ENCODE measurements at places on chromosomes 1 and 21.

DNA sequence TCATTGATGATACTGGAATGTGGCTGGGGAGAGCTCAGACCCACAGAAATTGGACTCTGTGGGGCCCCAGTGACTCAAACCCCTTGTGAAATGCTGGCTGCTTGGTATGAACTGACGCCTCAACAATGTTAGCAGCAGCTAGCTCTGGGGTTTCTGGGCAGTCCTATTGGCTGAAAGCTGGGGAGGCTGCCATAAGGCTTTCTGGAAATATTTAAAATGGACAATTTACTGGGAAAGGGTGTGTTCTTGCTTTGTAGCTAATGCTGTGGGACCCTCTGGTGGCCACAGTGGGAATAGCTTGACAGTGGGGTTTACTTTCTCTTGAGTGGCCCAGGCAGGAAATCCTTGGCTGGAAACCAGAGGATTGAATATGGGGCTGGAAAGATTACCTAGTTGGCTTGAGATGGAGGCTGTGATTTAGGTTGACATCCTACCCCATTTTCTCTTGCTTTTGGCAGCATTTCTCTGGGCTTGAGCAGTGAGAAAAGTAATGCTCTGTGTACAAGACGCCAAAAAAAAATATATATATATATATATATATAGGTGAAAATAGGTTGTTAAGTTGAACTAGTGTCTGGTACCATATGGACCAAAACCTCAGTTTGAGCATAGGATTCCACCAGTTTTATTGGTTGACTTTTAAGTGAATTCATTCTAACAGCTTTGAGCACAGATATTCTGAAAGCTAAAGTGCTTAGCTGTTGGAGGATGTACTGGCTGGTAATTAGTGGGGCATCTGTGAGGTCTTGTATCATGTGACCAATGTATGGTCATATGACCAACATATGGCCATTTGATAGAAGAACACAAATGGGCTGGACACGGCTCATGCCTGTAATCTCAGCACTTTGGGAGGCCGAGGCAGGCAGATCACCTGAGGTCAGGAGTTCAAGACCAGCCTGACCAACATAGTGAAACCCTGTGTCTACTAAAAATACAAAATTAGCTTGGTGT is 8.2 kb upstream of the S100A10 start:
- peak; percentile 80 for DNase-seq

- peak; percentile 44 for DNase-seq
Observed at GRCh38 chr1:22710701-22711049, at the start of gene EPHB2. EPHB2 (plus strand) TSS chr1:22710839; CDS start chr1:22710983, 144 bp downstream.

DNA sequence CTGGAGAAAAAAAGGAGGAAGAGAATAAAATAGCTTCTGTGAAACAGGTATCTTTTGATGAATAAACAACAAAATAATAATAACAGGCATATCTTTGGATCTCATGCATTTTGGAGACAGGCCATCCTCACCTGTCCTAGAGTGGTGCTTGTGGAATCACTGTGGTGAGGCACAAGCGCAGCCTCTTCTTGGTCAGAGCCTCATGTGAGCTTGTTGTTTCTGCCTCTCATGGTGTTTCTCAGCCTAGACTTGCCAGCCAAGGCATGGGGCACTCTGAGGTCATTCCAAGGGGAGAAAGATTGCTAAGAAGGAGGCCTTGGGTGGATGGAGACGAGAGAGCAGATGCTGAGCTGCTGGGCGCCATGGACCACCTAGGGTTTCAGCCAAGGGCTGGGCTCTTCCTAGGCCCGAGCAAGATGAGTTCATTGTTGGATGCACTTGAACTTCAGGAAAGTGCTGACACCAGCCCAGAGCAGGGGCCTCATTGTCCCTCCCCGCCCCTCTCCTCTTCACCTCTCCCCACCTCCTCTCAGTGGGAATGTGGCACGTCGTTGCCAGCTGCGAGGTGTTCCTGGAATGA is 49.5 kb downstream of the ATP5PO start:
- DNase-seq = no peak

GRCh38 chr1:35947547-35947946 is 16.6 kb downstream of the AGO3 start:
- DNase-seq = no peak

DNA sequence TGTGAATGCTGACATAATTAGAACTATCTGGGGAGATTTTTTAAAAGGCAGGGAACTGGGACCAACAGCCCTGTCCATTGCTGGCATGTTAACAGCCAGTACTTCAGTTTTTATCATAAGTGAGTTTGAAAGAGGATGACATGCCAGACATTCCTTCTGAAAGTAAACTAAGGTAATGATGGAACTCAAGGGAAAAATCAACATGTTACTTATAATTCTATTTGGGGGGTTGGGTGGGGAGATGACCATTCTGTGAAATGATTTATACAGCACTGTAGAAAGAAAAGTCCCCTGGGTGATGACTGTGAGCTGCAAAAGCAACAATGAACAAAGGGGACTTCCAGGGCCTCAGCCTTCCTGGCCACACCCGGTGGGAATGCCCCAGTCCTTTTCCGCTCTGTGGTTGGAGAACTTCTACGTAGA is 5.4 kb upstream of the LAMC2 start:
- DNase-seq = peak; percentile 15

GRCh38 chr1:119646521-119647227 is 1.4 kb downstream of the ZNF697 start:
- DNase-seq = no peak

DNA sequence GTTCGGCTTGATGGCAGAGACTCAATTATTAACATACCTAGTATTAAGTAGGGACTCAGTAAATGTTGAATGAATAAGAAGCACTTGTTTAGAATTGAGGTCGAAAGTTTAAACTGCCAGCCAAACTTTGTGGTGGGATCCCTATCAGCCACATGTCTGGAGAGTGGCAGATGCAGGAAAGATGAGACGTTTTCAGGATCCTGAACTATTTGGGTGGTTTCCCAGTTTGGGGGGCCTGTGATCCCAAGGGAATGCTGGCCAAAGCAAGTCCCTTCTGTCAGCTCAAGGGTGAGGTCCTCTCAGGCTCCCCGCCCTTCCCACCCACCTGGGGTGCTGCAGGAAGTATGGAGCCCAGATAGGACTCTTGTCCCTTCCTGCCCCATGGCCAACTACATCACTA is 38.6 kb downstream of the KCNC4 start:
- no peak for DNase-seq

- no peak for DNase-seq
Observed at GRCh38 chr1:212487774-212488435, 55.2 kb downstream of the NENF start.

GRCh38 chr1:225612287-225612686 is 40.6 kb downstream of the ENAH start:
- DNase-seq = no peak

- DNase-seq = no peak
Observed at GRCh38 chr1:44284184-44284583, 70.9 kb downstream of the ERI3 start.

GRCh38 chr21:42923553-42924432 is 1.6 kb downstream of the ERVH48-1 start:
- peak; percentile 79 for DNase-seq

GRCh38 chr1:195430826-195431225 is 1177.4 kb downstream of the KCNT2 start:
- DNase-seq = no peak

- no peak for DNase-seq
Observed at GRCh38 chr1:111198836-111199235, 1.6 kb downstream of the DENND2D start.

- DNase-seq = no peak
Observed at GRCh38 chr21:31902438-31902837, 29.6 kb downstream of the HUNK start.

- DNase-seq = no peak
Observed at GRCh38 chr1:22229379-22229778, 86.5 kb upstream of the WNT4 start.

DNA sequence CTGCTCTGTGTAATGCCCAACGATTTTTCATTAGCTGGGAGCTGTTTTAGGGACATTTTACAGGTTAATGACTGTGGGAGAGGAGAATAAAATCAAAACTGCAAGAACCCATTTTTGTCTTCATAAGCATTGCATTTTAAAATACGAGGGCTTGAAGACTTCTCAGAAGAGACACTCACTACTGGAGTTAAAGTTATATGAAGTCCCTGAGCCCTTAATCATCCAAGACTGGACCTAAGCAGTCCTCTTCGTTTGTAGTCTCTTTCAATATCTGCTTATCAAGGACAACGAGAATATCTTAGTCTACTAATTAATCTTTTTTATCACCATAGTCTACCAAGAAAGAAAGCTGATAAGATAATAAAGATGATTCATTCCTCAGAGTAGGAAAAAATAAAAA is 176.9 kb upstream of the SGIP1 start:
- DNase-seq = no peak

DNA sequence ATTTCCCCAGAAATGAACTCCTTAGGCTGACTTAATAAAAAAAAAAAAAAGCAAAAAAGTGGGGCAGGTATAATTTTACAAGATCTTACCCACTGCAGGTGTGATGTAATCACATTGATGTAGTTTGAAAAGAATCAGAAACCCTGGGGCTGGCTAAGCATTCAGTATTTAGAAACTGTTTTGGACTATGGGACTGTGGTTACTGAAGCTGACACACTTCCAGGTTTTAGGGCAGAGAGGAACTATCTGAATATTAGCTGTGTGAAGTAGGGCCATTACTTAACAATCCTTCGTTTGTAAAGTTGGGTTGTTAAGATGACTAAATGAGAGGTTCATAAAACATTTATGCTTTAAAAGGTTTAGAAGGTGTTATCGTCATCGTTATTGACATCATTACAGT is 165.3 kb downstream of the FASLG start:
- DNase-seq = no peak

DNA sequence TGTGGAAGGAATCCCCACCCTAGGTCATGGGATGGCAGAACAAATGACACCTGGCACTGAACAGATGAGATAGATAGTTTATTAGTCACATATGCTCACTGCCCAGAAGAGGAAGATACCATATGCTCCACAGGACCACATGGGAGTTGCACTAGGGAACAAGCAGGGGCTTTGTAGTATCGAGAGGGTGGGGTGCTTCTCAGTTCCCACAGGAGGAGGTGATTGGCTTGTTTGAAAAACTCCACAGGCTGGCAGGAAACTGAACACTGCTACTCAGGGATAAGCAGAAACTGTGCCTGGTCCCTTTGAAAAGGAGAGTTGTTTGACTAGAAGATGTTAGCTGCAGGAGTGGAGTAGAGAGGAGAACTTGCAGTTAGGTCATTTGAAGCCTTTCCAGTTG is 31.9 kb upstream of the RXRG start:
- no peak for DNase-seq

GRCh38 chr1:99623554-99623953 is 22.4 kb upstream of the PALMD start:
- DNase-seq = no peak

DNA sequence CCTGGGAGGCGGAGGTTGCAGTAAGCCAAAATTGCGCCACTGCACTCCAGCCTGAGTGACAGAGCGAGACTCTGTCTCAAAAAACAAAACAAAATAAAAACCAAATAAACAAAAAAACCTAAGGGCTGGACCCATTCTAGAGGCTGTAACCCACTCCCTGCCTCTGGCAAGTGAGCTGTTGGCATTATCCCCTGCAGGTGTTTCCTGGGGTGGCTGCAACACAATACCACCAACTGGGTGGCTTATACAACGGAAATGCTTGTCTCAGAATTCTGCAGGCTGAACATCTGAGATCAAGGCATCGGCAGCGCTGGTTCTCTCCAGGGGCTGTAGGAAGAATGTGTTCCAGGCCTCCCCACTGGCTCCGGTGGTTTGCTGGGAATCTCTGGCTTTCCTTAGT is 15.2 kb downstream of the LRRC38 start:
- no peak for DNase-seq

DNA sequence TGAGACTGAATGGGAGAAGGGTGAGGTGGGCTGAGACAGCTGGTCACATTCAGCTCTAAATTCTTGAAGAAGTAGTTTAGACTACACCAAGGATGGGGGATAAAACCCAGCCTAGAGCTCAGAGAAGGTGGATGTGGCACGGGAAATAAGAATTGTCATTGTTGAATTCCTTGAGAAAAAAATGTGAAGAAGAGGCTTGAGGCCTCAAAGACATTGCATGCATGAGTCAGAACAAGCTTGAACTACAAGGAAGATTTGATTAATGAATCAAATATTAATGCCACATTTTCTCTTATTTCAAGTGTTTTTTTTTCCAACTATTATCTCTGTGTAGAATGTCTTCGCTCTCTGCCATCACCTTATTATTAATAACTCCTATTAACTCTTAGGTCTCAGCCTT is 58.9 kb downstream of the MAP3K7CL start:
- no peak for DNase-seq

- no peak for DNase-seq
Observed at GRCh38 chr1:119367432-119368124, 1.0 kb upstream of the HAO2 start.

GRCh38 chr21:36698385-36698980 is 432 bp upstream of the SIM2 start:
- peak; percentile 15 for DNase-seq

DNA sequence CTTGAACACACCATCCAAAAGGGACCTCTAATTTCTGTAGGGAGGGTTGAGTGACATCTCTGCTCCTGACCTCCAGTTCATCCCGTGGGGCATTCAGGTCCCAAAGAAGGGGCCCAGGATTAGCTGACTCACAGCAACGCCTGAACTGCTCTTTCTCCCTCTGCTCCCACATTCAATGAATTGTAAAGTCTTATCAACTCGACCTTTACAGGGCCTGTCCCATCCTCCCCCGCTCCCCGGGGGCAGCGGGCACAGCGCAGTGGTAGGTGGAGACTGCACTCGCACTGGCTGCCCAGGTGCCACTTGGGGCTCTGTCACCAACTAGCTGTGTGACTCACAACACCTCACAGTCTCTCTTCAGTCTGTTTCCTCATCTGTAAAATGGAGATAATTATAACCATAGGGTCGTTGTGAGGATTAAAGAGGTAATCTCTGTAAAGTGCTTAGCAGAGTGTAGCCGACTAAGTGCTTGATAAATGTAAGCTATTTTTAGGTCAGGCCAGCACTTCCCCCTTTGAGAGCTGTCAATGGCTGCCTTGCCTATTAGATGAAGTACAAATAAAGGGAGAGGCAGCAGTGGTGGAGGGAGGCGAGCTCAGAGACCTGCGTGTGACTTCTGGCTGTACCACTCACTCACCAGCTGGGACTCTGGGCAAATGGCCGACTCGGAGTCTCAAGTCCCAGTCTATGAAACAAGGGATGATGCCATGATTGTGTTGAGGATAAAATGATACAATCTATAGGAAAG is 637 bp upstream of the MYBPHL start:
- DNase-seq = peak; percentile 15

DNA sequence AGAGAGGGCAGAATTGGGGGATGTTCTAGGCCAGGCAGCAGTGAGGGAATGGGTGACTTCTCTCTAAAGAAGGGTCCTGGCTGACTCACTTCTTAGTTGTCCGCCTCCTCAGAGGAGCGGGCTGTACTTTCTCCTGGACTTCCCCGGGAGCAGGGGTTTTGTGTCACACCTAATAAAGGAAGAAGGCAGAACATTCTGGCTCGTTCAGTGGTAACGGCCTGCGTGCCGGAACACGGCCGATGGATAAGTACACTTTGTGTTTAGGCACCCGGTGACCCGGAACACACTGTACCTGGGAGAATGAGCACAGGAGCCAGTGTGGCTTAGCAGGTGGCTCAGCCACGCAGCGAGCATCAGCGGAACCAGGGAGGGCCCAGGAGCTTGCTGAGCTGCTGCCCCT is 84.7 kb downstream of the FBXO2 start:
- no peak for DNase-seq

- no peak for DNase-seq
Observed at GRCh38 chr1:30123896-30124295, 599.5 kb downstream of the MATN1 start.

All from stimulated activated naive CD8-positive, alpha-beta T cell treated with anti-CD3 and anti-CD28 coated beads, Interleukin-15, Interleukin-2, amounts not matched to agents 100 U/mL and 50 U/mL, for 24 hours (primary cell).